ENCODE measurements at places on chromosomes 7 and 10.

DNA sequence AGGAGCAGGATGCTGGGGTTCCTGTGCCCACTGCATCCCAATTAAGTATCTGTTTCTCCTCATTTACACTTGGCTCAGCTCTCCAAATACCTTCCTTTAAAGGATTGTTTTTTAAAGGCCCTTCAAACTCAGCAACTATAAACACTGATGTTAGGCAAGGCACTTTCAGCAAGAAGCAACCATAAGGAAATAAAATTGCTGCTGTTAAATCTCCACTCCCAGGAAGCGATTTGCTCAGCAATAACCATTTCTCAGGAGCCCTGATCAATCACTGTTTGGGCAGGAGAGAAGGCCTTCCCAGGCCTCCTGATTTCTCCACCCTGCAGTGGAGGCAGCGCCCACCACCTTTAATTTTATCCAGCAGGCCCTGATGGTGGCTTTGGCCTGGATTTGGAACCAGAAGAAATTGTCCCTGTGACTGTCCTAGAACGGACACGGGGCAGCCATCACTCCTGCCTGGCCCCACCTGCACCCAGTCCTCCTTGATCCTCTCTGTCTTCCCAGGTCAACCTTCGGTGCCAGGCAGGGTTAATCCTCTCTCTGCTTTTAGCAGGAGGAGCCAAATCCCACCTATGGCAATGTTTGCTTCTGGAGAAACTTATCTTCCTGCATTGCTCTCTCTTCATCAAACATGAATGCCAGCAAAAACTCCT is 199.8 kb downstream of the PLXNA4 start:
- DNase-seq, result no peak

GRCh38 chr10:122514045-122514840 is 46.3 kb upstream of the DMBT1 start:
- no peak for DNase-seq

DNA sequence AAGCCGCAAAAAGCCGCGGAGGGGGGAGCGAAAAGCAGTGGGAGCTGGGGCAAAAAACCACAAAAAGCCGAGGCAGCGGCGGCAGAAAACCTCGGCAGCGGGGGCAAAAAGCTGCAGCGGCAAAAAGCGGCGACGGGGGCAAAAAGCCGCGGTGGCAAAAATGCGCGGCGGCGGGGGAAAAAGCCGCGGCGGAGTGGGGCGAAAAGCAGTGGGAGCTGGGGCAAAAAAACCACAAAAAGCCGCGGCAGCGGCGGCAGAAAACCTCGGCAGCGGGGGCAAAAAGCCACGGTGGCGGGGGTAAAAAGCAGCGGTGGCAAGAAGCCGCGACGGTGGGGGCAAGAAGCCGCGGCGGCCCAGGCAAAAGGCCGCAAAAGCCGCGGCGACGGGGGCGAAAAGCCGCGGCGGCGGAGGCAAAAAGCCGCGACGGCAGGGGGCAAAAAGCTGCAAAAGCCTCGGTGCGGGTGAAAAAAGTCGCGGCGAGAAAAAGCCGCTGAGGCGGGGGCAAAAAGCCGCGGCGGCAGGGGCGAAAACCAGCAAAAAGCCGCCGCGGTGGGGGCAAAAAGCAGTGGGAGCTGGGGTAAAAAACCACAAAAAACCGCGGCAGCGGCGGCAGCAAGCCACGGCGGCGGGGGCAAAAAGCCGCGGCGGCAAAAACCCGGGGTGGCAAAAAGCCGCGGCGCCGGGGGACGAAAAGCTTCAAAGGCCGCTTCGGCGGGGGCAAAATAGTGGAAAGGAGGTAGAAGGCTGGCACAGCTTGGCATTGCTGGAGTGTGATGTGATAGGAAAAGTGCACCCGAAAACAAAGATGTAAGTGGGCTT is 135.9 kb downstream of the ZNF92 start:
- DNase-seq, result no peak

DNA sequence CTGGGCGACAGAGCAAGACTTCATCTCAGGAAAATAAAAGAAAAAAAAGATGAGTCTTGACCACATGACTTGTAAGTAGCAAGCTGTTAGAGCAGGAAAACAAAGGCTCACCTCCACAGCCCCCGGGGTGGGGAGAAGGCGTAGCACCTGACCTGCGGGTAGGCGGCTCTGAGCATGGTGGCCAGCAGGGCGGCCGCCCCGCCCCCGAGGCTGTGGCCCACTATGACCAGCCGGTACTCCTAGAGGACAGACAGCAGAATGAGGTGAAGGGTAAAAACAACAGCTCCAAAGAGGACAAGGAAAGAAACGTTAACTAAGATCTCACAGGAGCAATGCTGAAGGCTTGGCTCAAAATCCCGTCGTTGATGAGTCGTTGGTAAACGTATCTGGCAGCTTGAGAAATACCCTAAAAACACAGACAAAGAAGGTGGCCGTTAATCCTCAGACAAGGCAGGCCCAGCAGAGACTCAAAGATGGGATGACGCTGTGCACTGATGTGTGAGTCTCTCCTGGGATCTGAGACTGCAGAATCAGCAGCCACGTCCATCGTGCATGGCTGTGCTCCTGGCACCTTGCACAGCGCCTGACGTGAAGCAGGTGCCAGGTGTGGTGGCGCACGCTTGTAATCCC is 31.1 kb downstream of the DAGLB start:
- DNase-seq, result no peak

DNA sequence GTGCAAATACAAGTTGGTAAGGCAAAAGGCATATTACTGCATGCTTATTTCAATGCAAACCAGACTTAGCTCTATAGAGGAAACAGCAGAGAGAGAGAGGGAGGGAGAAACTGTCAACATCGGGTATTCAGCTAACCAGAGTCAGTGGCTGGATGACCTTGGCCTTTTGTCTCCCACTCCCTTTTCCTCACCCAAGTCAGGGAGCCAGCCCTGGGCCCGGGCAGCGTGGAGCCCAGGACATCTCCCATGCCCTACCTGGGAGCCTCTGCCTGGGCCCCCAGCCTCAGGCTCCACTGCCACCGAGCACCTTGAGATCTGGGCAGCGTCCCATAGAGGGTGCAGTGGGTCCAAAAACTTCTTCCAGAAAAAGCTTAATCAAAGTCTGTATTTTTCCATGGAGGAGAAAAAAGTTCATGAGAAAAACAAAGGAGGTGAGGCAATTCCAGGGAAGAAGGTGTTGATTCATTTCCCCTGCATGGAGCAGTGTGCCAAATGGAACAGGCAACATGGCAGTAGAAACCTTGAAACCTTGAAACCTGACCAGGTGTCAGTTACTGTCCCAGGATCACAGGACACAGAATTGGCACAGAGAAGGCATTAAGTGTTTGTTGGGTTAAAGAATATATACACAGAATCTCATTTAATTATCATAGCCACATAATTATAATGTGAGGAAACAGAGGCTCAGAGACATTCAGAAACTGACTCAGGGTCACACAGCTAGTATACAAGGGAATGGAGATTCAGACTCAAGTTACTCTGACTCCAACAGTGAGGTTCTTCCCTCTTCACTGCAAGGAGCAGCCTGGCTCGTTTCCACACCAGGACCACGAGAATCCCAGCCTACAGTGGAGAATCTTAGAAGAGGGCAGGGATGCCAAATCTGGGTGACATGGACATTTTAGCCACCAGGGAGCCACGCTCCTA is 5.8 kb upstream of the NCOA4 start:
- no peak for DNase-seq

- no peak for DNase-seq
Observed at GRCh38 chr7:44218418-44219201, 17.8 kb downstream of the YKT6 start.

- DNase-seq, result no peak
Observed at GRCh38 chr7:127081539-127081938, 171.2 kb downstream of the GRM8 start.

All from stimulated activated CD8-positive, alpha-beta memory T cell treated with anti-CD3 and anti-CD28 coated beads, Interleukin-15, amount 100 ng/mL, for 24 hours (primary cell).